ENCODE measurements at places on chromosomes 4 and X. TPM values are rescaled to one million over a fixed set of nuclear protein-coding genes. Genes with fewer than 3 reads are reported as not detected.
A peak's percentile ranks its signal among the peaks of the same experiment; 100 is the strongest.

- no peaks in the 10 kb centered on the region for H3K4me1 ChIP-seq
- no peak for DNase-seq
- no peaks in the 10 kb centered on the region for H3K36me3 ChIP-seq
Observed at GRCh38 chr4:90994851-90995574, 867.8 kb downstream of the CCSER1 start.

- H3K4me1 ChIP-seq: no peaks in the 10 kb centered on the region
- no peak overlapping the region for H3K27ac ChIP-seq
- DNase-seq: peak; percentile 7
- H3K36me3 ChIP-seq: no peaks in the 10 kb centered on the region
Observed at GRCh38 chrX:106898462-106898861, 4.7 kb downstream of the RIPPLY1 start.

DNA sequence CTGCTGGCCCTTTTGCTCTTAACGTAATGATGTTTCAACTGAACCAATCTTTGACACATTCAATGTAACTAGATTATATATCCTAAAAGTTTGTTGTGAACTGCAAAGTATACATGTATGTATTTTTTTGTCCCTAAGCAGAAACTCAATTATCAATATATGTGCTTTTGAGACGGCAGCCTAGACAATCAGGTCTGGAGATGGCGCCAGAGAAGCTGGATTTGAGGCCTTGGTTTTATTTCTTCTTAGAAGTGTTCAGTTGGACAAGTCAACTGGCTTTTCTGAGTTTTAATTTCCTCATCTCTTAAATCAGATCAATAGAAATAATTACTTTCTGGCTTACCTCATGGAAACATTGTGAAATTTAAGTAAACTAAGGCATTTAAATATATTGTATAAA, 62.5 kb downstream of the DCAF8L1 start:
- H3K4me1 ChIP-seq: no peaks in the 10 kb centered on the region
- H3K36me3 ChIP-seq: no peaks in the 10 kb centered on the region
- no peaks in the 10 kb centered on the region for H3K27me3 ChIP-seq
- H3K27ac ChIP-seq: no peak overlapping the region

DNA sequence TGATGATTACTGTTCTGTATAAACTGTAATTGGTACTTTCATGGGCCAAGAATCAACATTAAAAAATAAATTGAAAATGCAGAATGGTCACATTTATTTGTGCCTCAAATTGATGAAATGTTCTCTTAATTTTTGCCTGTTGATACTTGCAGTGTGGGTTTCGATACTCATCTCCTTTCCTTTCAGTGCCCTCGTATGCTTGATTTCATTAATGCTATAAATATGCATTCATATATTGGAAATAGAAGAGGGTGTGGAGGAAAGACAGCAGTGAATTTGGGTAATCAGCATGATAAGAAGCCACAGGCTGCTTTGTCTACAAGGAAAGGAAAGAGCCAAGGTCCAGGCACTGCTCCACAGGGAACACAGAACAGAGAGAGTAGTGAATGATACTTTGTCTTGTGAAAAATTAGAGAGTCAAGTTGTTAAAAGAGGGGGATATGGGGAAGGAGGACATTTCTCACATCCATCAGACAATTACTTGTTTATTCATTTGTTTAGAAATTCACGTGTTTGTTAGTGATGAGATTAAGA, 1.0 kb upstream of the DDX60 start:
- H3K4me3 ChIP-seq: peak overlapping the region; percentile 85
- H3K27ac ChIP-seq: peak overlapping the region; percentile 93
- peaks cover 36% of the 10 kb centered on the region for H3K4me1 ChIP-seq
- no peaks in the 10 kb centered on the region for H3K27me3 ChIP-seq

DNA sequence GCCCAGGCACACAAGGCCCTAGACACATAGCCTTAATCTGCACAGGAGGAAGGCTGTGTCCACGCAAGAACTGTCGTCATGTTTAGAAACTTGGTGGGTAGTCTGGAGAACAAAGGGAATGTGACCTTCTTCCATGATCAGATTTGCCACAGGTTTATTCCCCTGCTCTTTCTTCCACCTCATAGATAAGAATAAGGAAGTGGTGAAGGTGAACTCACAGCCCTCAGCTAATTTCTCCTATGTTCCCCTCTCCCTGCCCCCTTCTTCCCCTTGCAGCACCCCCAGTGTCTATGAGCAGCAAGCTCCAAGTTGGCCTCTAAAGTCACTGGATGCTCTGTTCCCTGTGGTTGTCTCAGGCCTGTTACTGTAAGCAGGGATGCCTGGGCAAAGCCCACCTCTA, 39.8 kb upstream of the LAS1L start:
- H3K27ac ChIP-seq: no peak overlapping the region
- no peaks in the 10 kb centered on the region for H3K36me3 ChIP-seq

DNA sequence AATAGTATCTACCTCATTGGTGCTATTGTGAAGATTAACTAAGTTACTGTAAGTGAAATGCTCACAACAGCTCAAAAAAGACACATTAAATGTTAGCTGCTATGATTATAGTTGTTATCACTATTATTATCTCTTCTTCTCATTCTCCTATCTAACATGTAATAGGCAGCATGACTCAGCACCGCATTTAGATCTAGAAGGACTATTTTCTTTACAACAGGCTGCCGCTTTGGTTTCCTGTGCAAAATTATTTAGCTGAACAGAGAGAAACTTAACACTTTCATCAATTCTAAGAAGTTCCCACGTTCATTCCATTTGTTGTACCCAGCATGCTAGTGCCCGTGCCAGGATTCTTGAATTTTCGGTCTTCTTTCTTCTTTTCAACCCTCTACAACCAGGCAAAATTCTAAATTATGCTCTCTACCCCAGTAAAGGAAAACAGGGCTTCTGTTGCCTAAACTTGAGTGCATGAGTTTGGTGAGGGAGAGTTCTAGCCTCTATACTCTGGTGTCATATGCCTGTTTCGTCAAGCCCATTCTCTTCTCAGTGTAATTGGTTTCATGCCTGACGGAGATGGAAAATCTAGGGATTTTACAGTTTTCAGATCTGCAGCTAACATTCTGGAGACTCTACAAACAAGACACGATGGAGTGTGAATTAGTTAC, 378.9 kb downstream of the PPP1R2C start:
- H3K4me1 ChIP-seq: peaks cover 17% of the 10 kb centered on the region
- H3K27me3 ChIP-seq: no peaks in the 10 kb centered on the region
- no peak overlapping the region for H3K4me3 ChIP-seq
- H3K36me3 ChIP-seq: no peaks in the 10 kb centered on the region
- H3K27ac ChIP-seq: peak overlapping the region; percentile 31
- peak; percentile 4 for DNase-seq

GRCh38 chrX:114181195-114181594, 402.7 kb upstream of the HTR2C start:
- no peaks in the 10 kb centered on the region for H3K27me3 ChIP-seq
- no peak for DNase-seq
- no peak overlapping the region for H3K4me3 ChIP-seq

Gene RPA4
- total RNA-seq: 0.38 TPM

Gene CORIN
- total RNA-seq: 0.29 TPM

Measured in activated CD8-positive, alpha-beta T cell treated with anti-CD3 and anti-CD28 coated beads for 36 hours (primary cell).